Stimulated activated CD4-positive, alpha-beta T cell treated with anti-CD3 and anti-CD28 coated beads, TNF-alpha, amount 100 ng/mL, for 48 hours (primary cell): ENCODE measurements at places on chromosomes 12 and 14.

DNA sequence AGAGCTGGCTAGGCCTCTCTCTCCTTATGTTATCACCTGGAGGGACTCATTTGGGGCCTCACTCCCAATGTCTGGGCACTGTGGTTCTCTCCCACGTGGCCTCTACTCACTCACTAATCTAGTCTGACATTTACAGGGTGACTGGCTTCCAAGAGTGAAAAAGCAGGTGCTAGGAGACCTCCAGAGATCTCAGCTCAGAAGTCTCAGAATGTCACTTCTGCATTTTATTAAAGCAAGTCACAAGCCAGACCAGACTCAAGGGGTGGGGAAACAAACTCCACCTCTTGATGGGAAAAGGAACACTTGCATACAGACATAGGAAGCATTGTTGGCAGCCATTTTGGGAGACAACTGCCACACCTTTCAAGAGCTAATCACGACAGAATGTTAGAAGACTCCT, 175.9 kb downstream of the MON2 start:
- DNase-seq = no peak

GRCh38 chr12:48084841-48085460, 20.9 kb downstream of the SENP1 start:
- no peak for DNase-seq

- DNase-seq = no peak
These were observed 6.2 kb downstream of the WNT10B start for GRCh38 chr12:48965298-48965838.

DNA sequence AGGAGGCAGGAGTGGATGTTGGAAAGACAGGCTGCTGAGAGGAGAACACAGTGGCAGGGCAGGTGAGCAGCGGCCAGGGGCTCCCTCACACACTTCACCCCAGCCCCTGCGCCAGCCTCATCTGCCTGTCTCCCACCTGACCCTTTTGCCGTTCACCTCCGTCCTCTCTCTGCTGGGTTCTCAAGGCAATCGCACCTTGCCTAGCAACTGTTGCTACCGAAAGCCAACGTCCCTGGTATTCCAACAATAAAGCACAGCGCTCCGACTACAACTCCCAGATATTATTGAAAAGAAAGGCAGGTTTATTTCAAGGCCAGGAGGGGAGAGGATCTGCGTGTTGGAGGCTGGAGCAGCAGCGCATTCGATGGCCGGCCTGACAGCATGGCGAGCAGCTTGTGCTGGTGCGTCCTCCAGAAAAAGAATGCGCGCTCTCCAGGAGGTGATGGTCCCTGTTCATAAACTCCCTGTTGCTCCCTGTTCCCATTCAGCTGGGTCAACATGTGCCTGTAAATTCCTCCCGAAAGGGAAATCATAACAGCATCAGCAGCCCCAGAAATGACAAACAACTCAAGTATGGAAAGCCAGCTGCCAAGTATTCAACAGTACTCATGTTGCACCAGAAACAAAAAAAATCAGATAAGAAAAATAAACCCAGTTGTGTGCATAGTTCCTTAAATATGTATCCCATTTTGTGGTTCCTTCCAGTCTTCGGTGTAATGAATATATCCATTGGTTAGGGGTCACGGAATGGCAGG, 153.0 kb upstream of the DIO3 start:
- DNase-seq = no peak
